Mucosa of descending colon (tissue), 3 donors: ENCODE measurements at places on chromosomes 3 and 15. TPM values are rescaled to one million over a fixed set of nuclear protein-coding genes. Genes with fewer than 3 reads are reported as not detected.

GRCh38 chr3:172751175-172751704 lies 714 bp downstream of the ECT2 start:
- DNase-seq, result no peak

DNA sequence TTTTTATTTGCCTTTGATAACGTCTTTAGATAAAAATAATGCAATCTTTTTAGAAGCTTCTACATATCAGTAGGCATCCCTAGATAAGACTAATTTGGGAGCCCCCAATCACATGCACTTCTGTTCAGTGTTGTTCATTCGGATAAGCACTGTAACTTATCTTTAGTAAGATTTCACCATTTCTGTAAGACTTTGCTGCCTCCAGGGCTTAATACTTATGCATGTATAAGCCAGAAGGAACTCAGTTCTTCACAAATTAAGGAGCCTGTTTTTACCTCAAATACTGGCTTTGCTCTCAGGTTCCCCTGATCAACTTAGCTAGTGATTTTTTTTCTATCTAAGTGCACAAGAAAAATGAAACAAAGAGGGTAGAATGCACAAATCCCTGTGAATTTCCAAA lies 20.3 kb downstream of the DOCK3 start:
- DNase-seq, result no peak

DNA sequence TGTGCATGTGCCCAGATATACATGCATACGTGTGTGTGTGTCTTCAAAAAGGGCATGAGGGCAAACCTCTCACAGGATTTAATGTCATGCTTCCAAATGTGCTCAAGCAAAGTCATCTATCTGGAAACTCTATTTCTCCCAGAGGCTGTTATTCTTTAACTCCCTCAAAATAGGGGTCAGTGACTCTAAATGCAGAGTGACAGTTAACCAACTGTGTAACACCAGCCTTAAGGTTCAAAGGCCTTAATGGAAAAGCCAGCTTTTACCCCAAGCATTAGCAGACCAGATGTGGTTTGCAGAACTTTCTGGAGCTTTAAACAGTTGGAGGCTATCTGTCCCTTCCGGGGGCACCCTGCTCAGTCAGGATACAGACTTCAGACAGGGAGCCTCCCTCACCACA lies 70.4 kb upstream of the SLC7A14 start:
- no peak for DNase-seq

- DNase-seq, result no peak
These were observed 136.9 kb upstream of the SLC2A2 start for GRCh38 chr3:171163101-171164066.

DNA sequence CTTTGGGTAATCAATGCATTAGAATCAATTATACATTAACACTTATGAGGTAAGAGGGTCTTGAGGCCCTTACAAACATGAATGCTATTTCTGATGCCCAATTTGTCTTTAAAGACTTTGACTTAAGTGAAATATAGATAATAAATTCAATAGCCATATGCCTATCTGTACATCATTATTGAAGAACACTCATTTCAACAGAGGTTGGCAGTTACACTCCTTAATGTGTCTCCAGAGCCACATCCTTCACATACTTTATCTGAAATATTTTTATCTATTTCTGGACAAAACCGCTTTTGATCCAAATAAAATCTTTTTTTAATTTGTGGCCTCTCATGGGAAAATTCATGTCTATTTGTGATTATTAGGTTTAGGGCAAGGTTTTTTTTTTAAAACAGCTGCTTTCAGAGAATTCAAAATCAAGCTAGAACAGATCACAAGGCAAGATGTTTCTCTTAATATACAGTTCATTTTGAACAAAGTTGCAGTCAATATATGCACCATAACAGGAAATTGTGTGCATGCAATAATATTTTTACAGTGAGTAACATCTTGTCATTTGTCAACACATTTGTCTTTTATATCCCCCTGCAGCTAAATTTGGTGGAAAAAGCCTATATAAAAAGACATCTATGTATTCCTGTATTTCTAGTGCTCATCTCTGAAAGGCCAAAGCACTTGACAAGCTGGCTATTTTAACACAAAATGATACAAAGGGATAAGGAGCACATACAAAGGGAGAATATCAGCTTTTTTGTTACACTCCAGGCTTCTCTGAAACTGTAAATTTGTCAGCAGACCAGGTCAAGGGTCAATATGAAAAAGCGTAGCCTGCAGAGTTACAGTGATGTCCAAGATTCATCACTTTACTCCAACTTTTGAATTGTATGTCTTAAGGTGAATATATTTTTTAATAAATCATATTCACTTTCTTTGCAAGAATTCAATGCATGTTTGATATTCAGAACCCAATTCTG lies 146.2 kb upstream of the DPH6 start:
- DNase-seq, result no peak

GRCh38 chr3:40871394-40871793 lies 327.9 kb upstream of the CTNNB1 start:
- DNase-seq, result no peak

DNA sequence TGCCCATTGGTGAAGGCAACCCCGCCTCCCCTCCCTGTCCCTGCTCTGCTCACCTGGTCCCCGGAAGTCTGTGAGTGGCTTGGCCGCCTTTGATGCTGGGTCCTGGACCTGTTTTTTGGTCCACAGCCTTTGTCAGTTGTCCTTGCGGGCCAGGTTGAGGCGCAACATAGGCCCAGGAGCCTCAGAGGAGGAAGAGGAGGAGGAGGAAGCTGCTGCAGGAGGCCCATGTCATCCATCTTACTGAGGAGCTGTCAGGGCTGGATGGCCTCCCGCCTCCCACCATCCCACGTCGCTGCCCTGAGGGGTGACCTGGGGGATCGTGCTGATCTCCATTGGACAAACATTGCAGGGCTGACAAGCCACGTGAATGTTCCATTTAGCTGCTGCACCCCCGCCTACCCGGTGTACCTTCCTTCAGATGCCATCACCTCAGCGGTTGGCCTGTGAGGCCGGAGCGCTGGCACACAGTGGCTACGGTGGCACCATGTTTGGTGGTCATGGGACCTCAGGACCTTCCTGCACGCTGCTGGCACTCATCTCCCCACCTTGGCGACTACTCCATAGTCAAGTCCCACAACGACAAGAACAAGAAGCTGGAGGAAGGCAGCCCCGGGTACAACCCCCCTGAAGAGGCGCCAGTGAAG lies 106.3 kb downstream of the SMAD6 start:
- no peak for DNase-seq

- no peak for DNase-seq
These were observed 52.7 kb downstream of the VGLL4 start for GRCh38 chr3:11591002-11591355.

OXTR gene
- total RNA-seq, result 0.52 TPM

ZNF717 gene
- total RNA-seq, result 11.1 TPM
